ENCODE measurements at places on chromosomes 13 and 19.
A peak's percentile ranks its signal among the peaks of the same experiment; 100 is the strongest.

DNA sequence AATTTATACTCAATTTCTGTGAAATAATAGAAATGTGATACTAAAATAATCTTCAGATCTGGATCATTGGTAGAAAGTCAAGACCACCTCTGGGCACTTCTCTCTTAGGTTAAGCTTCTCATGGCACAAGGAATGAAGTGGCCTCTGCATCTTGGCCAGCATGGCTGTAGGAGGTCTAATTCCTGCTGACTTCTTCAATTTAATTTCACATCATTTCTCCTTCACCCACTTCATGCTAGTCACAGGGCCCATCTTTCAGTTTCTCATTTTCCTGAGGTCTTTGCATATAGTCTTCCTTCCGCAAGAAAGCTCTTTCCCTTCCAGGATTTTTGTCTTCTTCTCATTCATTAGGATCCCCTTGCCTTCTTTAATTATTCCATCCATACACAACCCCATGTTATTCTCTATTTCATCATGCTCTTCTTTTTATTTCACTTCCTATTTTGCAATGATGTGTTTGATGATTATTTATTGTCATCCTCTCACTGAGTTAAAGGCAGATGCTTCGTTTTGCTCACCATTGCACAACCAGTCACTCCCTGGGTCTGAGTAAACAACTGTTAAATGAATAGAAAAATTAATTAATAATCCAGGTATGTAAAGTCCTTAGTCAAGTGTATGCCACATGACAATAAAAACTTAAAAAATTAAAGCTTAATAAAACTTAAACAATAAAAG, 397.4 kb downstream of the SPRY2 start:
- DNase-seq, result no peak

DNA sequence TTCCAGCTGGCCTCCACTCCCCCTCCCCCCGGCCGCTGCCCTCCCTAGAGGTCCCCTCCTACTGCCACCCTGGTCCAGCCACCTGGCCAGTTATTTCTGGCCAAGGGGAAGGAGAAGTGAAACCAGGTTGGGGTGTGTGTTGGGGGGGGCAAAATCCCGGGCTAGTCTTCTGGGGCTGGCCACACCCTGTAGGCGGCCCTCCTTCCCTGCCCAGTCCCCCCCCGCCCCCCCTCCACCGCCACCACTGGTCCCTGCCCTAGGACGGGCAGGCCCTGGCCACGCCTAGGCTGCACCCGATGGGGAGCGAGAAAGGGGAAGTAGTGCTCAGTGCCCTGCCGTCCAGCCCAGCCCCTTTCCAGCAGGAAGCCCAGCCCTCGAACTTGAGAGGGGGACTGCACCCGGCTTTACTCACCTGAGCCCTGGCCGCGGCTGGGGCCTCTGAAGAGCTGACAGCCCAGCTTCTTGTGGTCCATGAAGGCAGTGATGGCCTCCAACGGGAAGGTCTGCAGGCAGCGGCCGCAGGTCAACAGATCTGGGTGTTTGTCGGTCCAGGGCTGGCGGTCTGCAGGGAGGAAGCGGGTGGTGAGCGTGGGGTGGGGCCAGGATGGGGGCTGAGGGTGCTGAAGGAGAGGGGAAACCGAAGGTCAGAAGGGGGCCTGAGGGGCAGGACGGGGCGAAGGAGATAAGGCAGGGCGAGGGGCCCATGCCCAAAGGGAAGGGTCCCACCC, 813 bp downstream of the ZNF296 start:
- peak; percentile 28 for DNase-seq

DNA sequence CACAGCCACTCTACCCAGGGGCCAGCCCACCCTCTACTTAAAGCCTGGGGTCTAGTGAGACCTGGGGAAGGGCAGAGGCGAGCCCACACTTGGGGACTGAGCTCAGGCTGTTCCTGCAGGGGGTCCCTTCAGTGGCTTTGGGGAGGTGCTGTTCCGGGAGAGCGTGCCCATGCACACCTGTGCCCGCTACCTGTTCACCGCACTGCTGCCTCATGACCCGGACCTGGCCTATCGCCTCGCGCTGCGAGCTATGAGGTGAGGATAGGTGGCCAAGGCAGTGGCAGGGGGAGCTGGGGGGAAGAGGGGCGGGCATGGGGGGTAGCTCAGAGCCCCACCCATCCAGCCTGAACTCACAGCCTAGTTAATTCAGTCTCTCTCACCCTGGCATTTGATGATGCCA, 24.0 kb downstream of the ZSWIM4 start:
- no peak for DNase-seq

DNA sequence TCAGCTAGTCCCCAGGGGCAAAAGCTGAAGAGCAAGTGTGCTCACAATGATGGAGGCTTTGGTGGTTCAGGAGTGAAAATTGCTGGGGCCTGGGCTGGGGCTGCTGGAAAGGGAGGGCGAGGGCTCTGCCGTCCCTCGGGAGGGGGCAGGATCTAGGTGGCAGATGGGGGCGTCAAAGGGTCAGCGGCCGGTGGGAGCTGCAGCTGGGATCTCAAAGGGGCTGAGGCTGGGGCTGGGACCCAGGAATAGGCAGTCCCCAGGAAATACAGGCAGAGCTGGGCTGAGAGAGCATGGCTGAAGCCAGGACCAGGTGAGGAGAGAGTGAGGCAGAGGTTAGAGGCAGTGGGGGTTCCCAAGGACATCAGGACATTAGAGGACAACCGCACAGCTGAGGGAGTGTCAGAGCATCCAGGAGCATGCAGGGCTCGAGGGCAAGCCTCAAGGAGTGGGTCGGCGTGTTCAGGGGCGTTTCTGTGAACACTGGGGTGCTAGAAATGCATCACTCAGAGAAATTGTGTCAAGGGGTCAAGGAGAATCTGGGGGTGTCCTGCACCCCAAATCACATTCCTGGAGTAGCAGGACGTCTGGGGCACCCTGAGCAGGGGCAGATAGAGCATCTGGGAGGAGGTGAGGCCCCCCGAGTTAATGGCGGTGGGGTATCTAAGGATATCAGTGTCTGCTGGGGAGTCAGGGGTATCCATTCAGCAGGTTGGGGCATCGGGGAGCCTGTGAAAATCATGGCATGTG, 1.2 kb upstream of the SYNE4 start:
- no peak for DNase-seq

DNA sequence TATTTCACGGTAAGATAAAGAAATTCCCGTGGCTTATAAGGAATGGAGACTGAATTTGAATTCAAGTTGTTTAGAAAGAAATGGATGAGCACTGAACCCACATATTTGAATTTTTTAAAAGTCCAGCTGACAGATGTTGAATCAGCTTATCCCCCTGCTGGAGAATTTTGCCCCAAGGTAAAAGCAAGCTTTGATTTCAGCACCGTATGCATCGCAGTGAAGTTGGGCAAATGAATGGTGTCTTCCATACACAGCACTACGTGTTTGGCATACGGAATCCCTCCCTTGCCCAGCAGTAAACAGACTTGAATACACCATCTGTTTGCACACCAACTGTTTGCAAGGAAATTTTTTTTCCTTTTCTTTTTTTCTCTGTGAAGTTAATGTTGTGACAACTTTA, 77.5 kb upstream of the PEG3 start:
- no peak for DNase-seq
